CD4-positive, alpha-beta T cell treated with Interleukin-4 for 1 hour (primary cell): ENCODE measurements at places on chromosomes 3 and 15.

DNA sequence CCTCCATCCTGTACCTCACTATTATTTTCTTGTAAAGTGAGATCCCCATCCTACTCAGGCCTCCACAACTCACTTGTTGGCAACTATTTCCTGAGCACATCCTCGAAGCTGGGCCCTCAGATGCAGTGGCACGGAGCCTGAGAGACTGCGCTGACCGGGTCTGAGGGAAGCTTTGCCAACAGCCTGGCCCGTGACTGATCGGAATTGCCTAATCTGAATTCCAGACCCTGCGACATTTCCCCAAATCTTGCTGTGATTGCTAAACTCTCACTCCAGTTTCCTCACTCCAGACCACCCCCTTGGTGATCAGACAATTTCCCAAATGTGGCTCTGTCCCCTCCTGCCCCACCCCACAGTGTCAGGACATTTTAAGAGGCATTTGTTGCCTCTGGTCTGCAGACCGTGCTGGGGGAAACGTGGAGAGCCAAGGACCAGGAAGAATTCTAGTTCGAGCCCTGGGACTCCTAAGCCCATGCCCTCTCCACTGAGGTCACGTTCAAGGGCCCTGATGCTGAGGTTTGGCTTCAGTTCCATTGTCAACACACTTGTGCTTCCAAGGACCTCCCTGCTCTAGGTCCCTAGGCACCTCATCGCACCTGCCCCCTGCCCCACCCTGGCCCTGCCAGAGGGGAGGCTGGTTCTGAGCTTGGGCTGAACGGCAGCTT lies 22.8 kb downstream of the KLHL25 start:
- no peak for DNase-seq

DNA sequence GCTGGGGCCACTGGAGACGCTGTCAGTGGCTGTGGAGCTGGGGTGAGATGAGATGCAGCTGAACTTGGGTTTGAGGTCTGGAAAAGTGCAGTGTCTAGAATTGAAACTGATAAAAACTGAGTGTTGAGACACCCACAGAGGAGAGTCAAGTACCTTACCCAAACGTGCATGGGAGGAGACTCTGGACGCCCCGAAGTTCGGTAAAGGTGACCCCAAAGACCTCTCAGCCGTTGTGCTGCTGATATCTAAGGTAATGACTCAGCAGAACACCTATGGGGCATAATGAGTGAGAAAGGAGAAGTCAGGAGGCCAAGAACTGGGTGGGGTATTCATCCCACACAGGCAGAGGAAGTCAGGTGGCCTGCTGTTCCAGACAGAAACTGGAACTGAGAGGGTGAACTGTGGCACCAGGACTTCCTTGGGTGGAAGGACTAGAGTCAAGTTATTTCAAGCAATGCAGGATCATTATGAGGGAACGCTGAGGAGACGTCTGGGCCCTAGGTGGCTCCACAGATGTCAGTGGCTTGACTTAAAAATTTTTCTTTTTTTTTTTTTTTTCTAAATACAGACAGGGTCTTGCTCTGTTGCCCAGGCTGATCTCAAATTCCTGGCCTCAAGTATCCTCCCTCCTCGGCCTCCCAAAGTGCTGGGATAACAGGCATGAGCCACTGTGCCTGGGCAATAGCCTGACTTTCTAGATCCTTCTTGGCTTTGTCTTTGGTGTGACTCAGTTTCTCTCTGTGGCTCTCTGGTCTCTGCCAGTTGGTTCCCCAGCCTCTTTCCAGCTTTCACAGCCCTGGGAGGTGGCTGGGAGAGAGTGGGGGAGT lies 67.6 kb upstream of the GCNT3 start:
- no peak for DNase-seq

DNA sequence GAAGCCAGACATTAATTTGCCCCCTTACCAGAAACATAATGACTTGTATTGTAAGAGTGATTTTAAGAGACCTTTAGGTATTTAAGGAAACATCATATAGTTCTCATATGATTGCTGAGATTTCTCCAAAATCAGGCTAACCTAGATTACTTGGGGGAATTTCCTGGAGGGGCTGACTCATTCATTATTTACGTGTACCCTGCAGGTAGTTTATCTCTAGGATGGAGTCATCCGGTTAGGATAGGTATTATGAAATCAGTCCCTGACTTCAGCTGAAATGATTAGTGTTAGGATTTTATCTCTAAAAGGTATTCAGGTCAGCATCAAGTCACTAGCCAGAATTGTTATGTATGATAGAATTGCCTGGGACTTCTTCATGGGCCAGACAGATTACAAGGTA lies 97.5 kb downstream of the TCF12 start:
- DNase-seq: no peak

- DNase-seq: no peak
Observed at GRCh38 chr3:178794711-178795110, 258.5 kb downstream of the KCNMB2 start.

GRCh38 chr3:15557511-15557946 lies 36.0 kb upstream of the COLQ start:
- peak; percentile 74 for DNase-seq

DNA sequence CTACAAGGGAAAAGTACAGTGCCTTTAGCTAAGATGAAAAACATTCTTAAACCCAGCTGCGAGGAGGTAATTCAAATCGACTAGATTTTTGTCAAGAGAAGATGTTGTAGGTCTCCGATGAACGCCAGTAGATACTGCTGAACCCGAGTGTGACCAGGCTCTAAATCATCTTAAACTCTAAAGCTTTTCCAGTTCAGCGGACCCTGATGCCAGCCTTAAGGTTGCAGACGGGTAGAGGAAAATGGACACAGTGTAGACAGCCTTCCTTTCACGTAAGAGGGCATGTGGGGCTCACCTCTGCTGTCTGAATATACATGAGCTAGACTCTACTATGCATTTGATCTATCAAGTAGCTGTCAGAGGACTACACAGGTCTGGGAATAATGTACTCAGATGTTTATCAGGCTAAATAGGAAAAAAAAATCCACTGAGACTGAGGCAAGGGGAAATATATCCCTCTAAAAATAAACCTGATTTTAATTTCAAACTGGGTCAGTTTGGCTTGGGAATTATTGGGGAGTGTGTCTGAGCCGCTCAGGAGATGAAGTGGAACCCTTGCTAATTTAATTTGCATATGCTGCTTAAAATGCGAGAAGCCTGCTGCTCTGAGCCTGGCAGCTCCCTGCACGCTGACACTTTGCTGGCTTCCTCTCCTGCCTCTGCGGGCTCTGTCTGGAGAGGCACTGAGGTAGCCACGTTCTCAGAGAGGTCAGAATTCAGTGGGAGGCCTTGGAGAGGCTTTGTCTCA lies 151.9 kb downstream of the CADPS start:
- DNase-seq: no peak

DNA sequence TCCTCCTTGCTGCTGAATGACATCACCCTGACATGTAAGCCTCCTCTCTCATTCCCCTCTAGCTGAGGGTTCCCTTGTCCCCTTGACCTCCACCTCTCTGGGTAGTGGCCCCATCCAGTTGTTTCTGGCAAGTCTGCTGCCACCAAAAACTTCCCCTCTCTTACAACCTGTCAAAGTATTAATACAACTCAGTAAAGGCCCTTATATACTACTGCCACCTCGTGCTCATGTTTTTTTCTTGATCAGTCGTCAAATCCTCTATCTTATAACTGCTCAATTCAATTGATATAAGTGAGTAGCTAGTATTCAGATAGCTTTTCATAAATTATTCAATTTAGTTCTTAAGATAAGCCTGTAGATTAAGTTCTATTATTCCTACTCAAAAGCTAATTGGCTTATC lies 249.6 kb downstream of the MBNL1 start:
- no peak for DNase-seq

- DNase-seq: no peak
Observed at GRCh38 chr15:33279613-33280205, 31.1 kb upstream of the RYR3 start.

- DNase-seq: no peak
Observed at GRCh38 chr15:32746116-32746857, 28.5 kb downstream of the GREM1 start.

DNA sequence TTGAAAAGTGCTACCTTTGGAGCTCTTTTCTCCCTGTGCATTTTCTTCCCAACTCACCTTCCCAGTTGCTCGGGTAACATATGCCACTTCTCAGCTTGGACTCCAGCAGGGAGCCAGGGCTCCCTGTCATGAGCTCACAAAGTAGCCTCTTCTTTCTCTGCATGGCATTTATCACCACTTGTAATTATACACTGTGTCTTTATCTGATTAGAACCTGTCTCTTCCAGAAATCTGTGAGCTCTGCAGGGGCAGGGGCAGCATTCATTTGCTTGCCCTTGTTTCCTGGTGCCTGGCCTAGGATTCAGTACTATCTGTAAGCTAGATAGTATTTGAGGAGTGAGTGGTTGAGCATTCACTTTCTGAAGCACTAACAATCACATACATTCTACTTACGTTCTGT lies 100.9 kb downstream of the CLSTN2 start:
- DNase-seq: no peak

- no peak for DNase-seq
Observed at GRCh38 chr3:73556520-73557372, 68.0 kb downstream of the PDZRN3 start.

DNA sequence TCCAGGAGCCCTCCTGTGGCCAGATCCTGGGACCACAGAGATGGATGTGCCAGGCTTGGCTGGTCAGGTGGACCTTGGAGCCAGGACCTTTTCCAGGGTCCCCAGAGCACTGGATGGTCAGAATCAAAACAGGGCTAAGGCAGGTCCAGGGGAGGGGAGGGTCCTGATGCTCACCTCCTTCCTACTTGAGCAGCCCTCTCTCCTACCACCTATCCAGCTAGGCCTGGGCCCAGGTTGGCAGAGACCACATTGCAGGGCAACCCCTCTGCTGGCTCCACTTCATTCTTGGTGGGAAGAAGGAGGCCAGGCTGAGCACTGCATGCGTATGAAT lies 28.5 kb upstream of the SFMBT1 start:
- no peak for DNase-seq

GRCh38 chr3:108527109-108527508 lies 16.7 kb upstream of the MYH15 start:
- no peak for DNase-seq

DNA sequence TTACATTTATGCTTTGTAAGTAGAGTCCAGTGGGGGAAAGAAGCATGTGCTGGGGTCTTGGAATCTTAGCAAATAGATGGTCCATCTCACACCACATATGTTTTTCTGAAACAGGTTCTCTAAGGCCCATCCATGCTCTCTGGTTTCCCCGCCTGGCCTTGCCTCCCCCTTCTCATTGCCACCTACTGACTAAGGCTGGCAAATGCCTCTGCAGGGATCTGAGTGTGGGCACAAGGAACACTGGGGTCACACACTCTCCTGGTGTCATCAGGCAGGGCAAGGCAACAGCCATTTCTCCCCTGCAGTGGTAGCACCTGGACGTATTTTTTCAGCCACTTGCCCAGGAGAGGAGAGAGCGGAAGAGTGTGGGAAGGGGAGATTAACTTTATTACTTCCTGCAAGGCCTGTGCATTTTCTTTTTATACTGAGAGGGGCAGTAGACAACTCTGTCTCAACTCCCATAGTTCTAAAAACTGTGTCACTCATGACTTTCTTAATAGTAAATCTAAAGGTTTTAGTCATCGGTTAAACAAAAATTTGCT lies 804.2 kb upstream of the NECTIN3 start:
- no peak for DNase-seq

GRCh38 chr15:90864507-90864906 lies 3.9 kb upstream of the FURIN start:
- DNase-seq: no peak

GRCh38 chr15:76150971-76151598 lies 91.3 kb downstream of the TMEM266 start:
- DNase-seq: peak; percentile 71

- no peak for DNase-seq
Observed at GRCh38 chr15:60635507-60636352, 156.8 kb upstream of the ICE2 start.

DNA sequence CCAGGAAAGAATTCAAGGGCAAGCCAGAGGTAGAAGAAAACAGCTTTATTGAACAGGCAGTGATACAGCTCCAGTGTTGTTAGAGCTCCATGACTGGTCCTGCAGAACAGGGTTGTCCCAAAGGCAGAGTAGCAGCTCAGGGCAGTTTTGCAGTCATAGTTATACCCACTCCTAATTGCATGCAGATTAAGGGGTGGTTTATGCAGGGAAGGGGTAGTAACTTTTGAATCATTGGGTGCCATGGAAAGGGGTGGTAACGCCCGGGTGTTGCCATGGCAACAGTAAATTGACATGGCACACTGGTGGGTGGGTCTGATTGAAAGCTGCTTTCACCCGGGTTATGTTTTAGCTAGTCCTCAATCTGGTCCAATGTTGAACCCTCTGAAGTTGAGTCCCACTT lies 9.7 kb upstream of the RAB6B start:
- no peak for DNase-seq

- no peak for DNase-seq
Observed at GRCh38 chr3:50204804-50205412, at the start of gene SLC38A3. Gene SLC38A3, plus strand, starts transcription at chr3:50205271. Its CDS starts 8,929 bp downstream, at chr3:50214200.

DNA sequence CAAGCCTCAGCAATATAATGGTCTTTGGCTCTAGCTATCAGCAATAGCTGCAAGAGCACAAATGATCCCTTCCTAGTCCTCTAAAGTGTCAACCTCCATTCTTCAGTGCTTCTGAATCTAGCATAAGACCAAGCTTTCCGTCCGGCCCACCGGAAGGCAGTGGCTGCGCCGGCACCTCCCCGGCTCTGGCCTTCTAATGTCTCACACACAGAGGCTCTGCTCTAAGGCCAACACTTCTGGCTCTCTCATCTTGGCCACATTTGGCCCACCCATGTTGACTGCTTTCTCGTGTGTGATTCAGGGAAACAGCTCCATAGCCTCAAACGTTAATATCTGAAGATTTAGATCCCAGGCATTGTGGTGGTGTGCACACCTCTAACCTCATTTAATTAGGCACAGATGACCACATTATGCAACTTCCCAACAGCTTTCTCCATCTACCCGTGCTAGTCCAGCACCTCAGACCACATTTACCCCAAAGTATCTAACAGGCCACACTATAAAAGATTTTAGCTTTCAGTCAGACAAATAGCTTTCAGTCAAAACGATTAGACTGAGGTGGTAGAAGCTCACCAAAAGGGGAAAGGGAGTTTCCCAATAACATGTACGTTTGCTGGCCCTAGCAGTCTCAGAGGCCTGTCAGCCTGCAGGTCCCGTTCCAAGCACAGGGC lies 19.3 kb downstream of the SLC51A start:
- DNase-seq: no peak

GRCh38 chr15:99393641-99394040 lies 142.4 kb downstream of the LRRC28 start:
- DNase-seq: no peak
